ENCODE measurements at places on chromosomes 4 and X. TPM values are rescaled to one million over a fixed set of nuclear protein-coding genes. Genes with fewer than 3 reads are reported as not detected.

- H3K36me3 ChIP-seq = peaks cover 3% of the 10 kb centered on the region
- H3K27ac ChIP-seq = peak overlapping the region; percentile 34
- DNase-seq = no peak
These were observed 27.5 kb downstream of the YY2 start for GRCh38 chrX:21883258-21883657.

GRCh38 chrX:110159865-110160264, 157.0 kb downstream of the TMEM164 start:
- no peak overlapping the region for H3K4me3 ChIP-seq
- H3K27me3 ChIP-seq = no peaks in the 10 kb centered on the region
- DNase-seq = no peak
- H3K36me3 ChIP-seq = peaks cover 2% of the 10 kb centered on the region

DNA sequence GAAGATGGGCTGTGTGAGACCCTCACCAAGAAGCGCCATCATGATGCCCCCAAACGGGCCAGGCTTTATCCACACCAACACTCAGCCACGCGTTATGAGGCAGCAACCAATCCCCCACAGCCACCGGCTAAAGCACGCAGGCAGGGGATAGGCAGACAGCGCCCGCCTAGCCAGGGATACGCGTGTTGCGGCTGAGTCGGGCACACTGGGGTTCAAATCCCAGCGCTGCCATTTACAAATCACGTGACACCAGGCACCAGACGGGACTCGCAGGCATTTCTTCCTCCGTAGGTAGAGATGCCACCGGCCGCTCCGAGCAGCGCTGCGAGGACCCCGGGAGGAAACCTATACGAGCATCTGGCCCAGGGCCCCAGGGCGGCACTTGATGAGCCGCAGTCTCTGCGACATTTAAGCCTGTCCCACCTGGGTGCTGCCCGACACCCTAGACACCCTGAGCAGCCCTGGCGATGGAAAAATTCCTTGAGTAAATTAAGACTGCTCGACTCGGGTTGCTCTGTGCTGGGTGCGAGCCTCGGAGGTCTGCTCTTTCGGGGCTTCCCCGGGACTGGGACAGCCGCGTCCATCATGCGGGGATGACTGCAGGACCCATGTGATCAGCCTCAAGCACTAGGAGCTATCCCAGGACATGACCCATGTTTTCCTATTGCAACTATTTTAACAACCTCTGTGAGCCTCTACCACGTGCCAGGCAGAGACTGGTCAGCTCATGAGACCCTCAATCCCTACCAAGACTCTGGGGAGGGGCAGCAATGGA, 6.3 kb downstream of the ABLIM2 start:
- no peak for DNase-seq
- no peak overlapping the region for H3K4me3 ChIP-seq
- no peaks in the 10 kb centered on the region for H3K36me3 ChIP-seq
- H3K27ac ChIP-seq = no peak overlapping the region

- no peak overlapping the region for H3K27ac ChIP-seq
These were observed 218.3 kb upstream of the HAND2 start for GRCh38 chr4:173748353-173748752.

GRCh38 chr4:1049591-1049905, 38.1 kb downstream of the FGFRL1 start:
- H3K36me3 ChIP-seq = no peaks in the 10 kb centered on the region
- no peak overlapping the region for H3K27ac ChIP-seq
- H3K4me1 ChIP-seq = peaks cover 7% of the 10 kb centered on the region
- peaks cover 36% of the 10 kb centered on the region for H3K27me3 ChIP-seq
- H3K4me3 ChIP-seq = no peak overlapping the region

DNA sequence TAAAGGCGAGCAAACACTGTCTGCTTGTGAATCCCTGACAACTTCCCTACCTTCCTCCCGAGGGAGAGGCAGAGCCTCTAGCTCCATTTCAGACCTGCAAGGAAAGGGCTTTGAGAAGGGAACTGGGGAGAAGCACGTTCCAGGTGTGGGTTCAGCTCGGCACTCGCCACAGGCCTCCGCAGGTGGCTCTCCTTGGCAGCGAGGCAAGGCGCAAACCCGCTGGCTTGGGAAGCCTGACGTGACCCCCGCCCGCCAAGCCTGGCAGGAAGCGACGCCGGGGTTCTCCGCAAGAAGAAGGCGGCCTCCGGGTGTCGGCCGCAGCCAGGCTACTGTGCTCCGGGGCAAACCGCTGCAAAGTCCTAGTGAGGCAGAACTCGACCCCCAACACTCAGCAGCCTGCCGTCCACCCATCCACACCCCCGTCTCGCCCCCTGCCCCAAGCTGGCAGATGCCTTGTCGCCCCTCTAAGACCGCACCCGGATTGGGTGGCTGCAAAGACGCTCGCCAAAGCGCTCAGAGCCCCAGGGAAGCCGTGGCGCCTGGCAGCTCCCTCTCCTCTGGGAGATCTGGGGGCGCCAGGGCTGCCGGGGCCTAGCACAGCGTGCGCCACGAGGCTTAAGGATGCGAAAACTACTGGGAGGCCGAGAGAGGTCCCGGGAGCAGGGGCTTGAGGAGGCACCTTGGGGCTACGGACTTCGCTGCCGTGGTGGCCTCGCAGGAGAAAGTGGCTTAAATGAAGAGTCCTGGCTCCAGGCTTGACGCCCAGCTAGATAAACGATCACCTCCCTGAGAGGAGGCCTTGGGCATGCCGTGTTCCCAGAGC, 21.8 kb downstream of the NKX3-2 start:
- H3K27ac ChIP-seq = peak overlapping the region; percentile 29
- no peak for DNase-seq
- peak overlapping the region; percentile 61 for H3K4me3 ChIP-seq
- peaks cover 3% of the 10 kb centered on the region for H3K4me1 ChIP-seq

DNA sequence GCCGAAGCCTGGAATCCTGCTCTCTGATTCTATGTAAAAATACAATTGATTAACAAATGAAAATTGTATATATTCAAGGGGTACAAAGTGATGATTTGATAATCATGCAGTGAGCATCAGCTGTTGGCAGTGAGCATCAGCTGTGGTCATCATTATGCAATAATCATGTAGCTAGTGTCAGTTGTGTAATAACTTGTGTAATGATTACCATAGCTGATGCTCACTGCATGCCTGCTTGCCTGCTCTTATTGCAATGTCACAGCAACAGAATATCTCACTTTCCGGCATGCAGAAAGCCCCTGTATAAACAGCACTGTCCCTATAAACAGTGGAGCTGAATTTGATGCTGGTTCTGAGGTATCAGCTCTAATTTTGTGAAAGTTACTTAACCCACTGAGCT, 46.8 kb downstream of the SULT1B1 start:
- H3K4me1 ChIP-seq = no peaks in the 10 kb centered on the region
- H3K4me3 ChIP-seq = no peak overlapping the region
- DNase-seq = no peak
- no peaks in the 10 kb centered on the region for H3K36me3 ChIP-seq

GRCh38 chrX:112738347-112739033, 58.8 kb upstream of the LHFPL1 start:
- H3K27me3 ChIP-seq = peaks cover 5% of the 10 kb centered on the region
- peaks cover 2% of the 10 kb centered on the region for H3K36me3 ChIP-seq
- peaks cover 4% of the 10 kb centered on the region for H3K4me1 ChIP-seq
- DNase-seq = no peak
- H3K27ac ChIP-seq = no peak overlapping the region

- H3K36me3 ChIP-seq = no peaks in the 10 kb centered on the region
- H3K4me3 ChIP-seq = no peak overlapping the region
- no peak for DNase-seq
- peaks cover 2% of the 10 kb centered on the region for H3K4me1 ChIP-seq
- H3K27me3 ChIP-seq = peaks cover 70% of the 10 kb centered on the region
- H3K27ac ChIP-seq = no peak overlapping the region
These were observed 92.3 kb downstream of the GC start for GRCh38 chr4:71691416-71692073.

KLKB1 gene
- total RNA-seq = 1.5 TPM

DNA sequence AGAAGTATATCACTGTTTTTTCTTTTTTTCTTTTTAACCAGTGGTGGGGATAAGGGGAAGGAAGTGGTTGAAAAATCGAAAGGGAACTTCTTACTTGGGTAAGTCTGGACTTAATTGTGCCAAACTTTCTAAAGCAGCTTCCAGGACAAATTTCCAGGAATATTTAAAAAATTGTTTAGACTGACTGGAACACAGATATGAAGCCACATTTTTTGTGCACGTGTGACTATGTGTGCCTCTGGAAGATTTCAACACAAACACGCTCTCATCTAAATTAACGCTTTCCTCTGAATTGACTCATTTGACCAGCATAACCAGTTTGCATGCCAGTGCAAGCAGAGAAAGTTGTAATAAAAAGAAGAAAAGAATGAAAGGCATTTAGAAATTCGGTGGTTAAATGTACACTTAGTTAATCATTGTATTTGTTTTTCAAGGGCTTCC, 18.8 kb upstream of the YTHDC1 start:
- no peaks in the 10 kb centered on the region for H3K4me1 ChIP-seq
- no peak overlapping the region for H3K4me3 ChIP-seq
- H3K36me3 ChIP-seq = no peaks in the 10 kb centered on the region
- DNase-seq = no peak
- peaks cover 35% of the 10 kb centered on the region for H3K27me3 ChIP-seq

DNA sequence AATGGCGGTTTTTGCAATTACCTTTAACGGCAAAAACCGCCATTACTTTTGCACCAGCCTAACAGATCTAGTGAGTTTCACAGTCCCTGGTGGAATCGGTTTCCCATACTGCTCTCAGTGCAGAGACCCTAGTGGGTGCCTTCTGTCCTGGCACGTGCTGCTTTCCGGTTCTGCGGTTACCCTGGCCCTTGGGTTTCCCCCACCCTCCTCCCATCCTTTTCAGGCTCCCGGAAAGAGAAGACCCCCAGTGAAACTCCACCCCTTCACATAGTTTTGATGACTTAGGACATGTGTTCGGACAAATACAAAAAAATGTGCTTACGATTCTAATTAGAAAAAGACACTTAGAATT, 36.9 kb downstream of the NLGN3 start:
- no peaks in the 10 kb centered on the region for H3K36me3 ChIP-seq
- peak overlapping the region; percentile 93 for H3K27ac ChIP-seq
- H3K27me3 ChIP-seq = no peaks in the 10 kb centered on the region
- H3K4me3 ChIP-seq = peak overlapping the region; percentile 92
- peak; percentile 44 for DNase-seq

- H3K4me1 ChIP-seq = no peaks in the 10 kb centered on the region
- no peak for DNase-seq
- no peak overlapping the region for H3K27ac ChIP-seq
- peaks cover 11% of the 10 kb centered on the region for H3K27me3 ChIP-seq
These were observed 26.6 kb downstream of the ADRA2C start for GRCh38 chr4:3792813-3793212.

DNA sequence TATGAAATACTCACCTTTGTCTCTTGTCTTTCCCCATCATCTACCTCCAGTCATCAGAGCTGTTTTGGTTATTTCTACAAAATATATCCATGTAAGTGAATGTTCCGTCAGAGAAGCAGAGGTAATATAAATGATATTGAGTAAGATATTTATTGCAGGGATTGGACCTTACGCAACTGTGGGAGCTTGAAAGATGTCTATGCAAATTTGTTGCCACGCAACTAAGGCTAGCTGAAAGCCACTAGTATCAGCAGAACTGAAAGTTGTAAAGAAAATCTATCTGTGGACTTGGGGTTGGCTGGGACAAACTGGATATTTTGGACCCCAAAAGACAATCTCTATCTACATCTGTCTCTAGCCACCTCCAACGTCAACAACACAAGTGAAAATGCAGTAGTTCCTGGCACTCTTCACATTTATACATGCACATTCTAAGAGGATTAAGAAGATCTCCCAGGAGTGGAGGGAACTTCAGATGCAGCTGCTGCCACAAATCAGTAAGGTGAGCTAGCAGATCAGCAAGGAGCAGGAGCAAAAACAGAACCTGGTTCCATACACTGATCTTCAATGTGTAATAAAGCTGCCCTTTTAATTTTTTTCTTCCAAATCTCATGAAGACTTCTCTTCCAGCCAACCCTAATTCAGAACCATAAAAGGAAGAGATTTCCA, 8.5 kb upstream of the CCSER1 start:
- H3K36me3 ChIP-seq = no peaks in the 10 kb centered on the region
- H3K27ac ChIP-seq = no peak overlapping the region
- no peak for DNase-seq
- H3K27me3 ChIP-seq = peaks cover 12% of the 10 kb centered on the region

CCDC120 gene
- total RNA-seq = 11.8 TPM

GLRA2 gene
- not detected for total RNA-seq

- H3K27me3 ChIP-seq = no peaks in the 10 kb centered on the region
- no peaks in the 10 kb centered on the region for H3K36me3 ChIP-seq
- no peak overlapping the region for H3K27ac ChIP-seq
- no peaks in the 10 kb centered on the region for H3K4me1 ChIP-seq
- DNase-seq = no peak
These were observed 2197.7 kb downstream of the ARAP2 start for GRCh38 chr4:34046580-34046979.

DNA sequence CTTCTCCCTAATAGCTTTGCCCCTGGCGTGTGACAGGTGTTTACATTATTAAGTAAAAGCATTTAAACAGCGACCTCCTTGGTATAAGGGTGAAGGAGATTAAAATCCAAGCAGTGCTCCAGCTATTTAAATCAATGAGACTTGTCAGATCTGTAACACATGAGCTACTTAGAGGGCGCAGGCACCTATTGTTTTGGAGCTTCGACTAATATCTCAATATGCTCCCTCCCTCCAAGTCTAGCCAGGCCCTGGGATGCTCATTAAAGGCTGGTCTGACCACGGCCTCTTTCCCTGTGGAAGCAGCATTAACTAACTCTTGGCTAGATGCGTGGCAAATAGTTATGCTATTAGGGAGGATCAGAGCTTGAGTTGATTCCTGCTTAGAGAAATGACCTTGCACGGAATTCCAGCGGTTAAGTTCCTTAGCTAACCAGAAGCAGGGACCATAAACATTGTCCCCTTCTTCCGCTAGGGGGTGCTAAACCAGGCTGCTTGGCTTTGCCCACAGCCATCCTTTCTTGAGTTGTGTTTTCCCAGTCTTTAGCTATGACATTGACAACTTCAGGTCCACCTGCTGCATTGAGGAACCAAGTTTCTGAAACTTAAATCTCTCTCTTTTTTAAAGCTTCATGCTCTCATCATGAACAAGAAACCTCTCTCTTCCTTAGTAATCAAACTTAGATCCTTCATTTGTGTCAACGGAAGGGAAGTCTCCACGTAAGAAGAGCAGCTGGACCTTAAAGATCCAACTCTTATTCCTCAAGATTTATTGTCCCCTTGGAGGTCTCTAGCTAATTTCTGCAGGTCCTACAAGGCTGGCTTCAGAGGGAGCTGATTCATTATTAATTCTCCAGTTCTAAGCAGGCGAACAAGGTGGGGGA, 80.7 kb upstream of the IGFBP7 start:
- H3K4me3 ChIP-seq = no peak overlapping the region
- H3K27ac ChIP-seq = no peak overlapping the region
- peaks cover 3% of the 10 kb centered on the region for H3K36me3 ChIP-seq
- H3K4me1 ChIP-seq = no peaks in the 10 kb centered on the region
- no peak for DNase-seq
- H3K27me3 ChIP-seq = peaks cover 21% of the 10 kb centered on the region

DNA sequence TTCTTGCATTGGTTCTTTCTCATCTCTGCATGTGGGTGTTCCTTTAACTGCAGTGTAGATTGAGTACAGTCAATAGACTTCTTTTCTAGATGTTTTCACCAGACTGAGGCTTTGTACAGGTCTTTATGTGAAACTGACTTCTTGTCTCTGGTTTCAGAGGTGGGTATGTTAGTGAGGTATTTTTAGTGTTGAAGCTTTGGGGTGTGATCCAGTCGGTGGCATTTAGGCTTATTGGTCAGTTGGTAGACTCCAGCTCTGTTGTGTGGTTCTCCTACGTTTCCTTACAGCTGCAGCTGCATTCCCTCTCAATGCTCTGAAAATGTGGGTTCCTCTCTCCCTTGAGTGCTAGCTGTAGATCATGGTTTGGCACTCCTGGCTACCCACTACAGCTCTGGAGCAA, 21.3 kb upstream of the AMBN start:
- no peak overlapping the region for H3K27ac ChIP-seq
- H3K4me1 ChIP-seq = no peaks in the 10 kb centered on the region
- H3K27me3 ChIP-seq = peaks cover 7% of the 10 kb centered on the region
- H3K4me3 ChIP-seq = no peak overlapping the region
- DNase-seq = no peak
- no peaks in the 10 kb centered on the region for H3K36me3 ChIP-seq

SLBP gene
- 24.9 TPM for total RNA-seq

Measured in T-helper 17 cell (primary cell).